ENCODE measurements at places on chromosomes 3 and 15.

- DNase-seq = no peak
These were observed 268.2 kb upstream of the UMPS start for GRCh38 chr3:124461838-124462632.

GRCh38 chr3:177830411-177830849 lies 633.1 kb upstream of the TBL1XR1 start:
- DNase-seq = no peak

DNA sequence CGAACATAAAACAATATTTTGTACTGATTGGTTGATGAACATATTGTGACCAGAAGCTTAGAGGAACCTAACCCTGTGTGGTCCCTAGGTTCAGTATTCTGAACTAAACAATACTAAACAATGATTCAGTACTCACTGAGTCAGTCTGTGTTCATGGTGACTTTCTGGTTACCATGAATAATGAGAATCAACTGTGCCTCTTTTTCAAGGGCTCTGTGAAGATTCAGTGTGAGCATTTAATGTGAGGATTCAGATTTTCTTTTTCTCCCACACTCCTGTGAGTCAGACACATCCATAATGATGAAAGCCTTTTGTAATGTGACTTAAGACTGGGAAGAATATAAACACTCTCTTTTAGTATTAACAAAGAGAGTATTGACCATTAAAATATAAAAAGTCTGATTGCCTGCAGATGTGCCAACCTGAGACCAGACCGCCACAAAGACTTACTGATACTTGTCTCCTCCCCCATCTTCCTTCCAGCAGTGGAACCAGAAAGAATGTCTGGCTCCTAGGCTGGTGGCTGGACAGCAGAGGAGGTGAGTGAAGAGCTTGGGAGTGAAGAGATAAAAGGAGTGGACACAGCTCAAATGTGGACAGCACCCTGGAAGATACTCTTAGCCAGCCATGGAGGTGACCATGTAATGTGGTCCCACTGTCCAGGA lies 17.6 kb upstream of the ACTL6A start:
- no peak for DNase-seq

GRCh38 chr3:65196663-65197062 lies 508.9 kb upstream of the ADAMTS9 start:
- DNase-seq = no peak

- no peak for DNase-seq
These were observed 194.3 kb downstream of the NSUN3 start for GRCh38 chr3:94256888-94257813.

- DNase-seq = no peak
These were observed 399.7 kb upstream of the NR2F2 start for GRCh38 chr15:95930659-95931375.

DNA sequence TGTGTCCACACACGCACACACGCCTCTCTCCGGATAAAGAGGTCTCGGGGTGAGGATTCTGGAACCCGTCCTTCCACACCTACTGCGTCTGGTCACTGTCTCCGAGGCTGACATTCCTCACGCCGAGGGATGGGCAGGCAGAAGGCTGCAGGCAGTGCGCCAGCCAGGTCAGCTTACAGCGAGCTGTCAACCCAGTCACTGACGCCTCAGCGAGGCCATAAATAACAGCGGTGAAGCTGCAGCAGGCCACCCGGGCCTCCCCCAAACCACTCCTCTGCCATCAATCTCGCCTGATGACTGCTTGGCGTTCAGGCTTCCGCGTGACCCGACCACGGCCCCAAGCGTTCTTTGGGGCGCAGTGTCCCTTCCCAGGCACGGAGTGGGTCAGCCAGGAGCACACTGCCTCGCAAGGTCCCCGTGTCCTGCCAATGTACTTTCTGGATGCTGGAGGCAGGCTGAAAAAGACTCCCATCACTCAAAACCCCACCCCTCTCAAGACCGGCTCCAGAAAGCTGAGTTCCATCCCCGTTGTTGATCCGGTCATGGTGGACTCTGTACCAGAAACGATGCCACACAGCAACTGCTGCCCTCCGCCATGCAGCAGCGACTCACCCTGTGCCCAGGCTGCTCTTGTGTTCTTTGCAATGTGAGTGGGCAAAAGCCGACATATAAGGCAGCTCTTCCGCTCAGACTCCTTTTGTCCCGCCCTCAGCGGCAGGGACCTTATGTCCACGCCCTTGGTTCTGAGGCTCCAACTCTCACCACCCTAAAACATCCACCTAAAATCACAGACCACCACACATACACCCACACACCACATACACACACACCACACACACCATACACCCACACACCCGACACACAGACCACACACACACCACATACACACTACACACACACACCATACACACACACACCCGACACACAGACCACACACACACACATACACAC lies 27.1 kb downstream of the CPN2 start:
- no peak for DNase-seq

GRCh38 chr15:88655103-88655553 lies 16.3 kb downstream of the ISG20 start:
- DNase-seq = no peak

All from stimulated activated CD4-positive, alpha-beta T cell treated with anti-CD3 and anti-CD28 coated beads, TNF-alpha, amount 100 ng/mL, for 1 hour (primary cell).